ENCODE measurements at places on chromosomes 6 and 20. TPM values are rescaled to one million over a fixed set of nuclear protein-coding genes. Genes with fewer than 3 reads are reported as not detected.
A peak's percentile ranks its signal among the peaks of the same experiment; 100 is the strongest.

GRCh38 chr6:12490904-12491571 is 200.9 kb downstream of the EDN1 start:
- DNase-seq, result peak; percentile 75

DNA sequence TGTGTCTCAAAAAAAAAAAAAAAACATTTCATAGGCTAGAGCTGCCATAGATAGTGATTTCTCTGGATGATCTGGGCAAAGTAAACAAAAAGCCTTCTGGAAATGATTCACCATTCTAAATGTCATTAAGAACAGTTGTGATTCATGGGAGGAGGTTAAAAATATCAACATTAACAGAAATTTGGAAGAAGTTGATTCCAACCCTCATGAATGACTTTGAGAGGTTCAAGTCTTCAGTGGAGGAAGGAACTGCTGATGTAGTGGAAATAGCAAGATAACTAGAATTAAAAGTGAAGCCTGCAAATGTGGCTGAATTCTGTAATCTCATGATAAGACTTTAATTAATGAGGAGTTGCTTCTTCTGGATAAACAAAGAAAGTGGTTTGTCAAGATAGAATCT is 26.8 kb upstream of the MMP24 start:
- no peak for DNase-seq

DNA sequence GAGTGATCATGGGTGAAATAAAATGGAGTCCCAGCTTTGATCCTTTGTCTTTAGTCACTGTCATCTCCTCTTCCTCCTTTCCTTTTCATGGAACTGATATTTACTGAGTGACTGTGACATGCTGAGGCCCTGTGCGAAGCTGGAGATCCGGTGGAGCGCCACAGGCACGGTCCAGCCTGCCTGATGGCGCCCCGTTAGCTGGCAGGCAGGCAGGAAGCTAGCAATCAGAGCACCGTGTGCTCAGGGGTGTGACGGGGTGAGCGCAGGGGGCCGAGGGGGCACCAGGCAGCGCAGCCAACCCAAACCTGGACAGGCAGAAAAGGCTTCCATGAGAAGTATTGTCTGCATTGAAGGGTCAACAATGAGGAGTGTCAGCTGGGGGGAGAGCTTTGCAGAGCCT is 100.2 kb upstream of the AKAP12 start:
- no peak for DNase-seq

DNA sequence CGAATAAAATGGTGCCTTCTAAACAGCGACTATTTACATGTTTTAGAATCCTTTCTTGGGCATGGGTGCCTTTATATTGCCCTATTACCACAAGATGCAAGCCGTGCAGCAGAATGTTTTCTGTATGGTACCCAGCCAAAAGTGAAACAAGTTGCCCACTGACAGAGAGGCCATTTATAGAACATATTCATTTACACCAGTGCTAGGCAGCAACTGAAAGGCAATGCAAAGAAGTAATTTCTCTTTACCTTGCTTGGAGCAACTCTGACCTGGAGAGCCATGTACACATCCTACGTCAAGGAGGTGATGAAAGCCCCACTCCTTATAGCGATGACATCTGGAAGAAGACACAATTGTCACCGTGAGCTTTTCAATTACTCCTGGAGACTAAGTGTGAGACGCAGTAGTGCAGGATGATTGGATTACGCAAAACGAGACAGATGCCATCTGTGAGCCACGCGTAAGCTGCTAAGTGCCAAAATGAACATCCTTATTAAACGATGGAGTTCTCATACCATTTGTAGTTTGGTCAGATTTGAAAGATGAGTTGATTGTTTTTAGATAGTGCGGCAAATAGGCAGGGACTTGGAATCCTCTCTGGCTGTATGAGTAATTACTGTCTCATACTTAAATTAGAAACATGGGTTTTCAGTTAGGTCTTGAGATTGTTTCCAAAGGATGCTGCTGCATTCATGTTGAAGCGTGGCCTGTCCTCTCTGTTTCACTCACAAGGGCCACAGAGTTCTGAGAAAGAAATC is at the start of gene TMEM244:
TMEM244 (minus strand) TSS at position 408 of the 758 bp plus-strand sequence; CDS start at position 281, 127 bp downstream.
- no peak for DNase-seq

- no peak for DNase-seq
Measured at GRCh38 chr6:12606616-12607015, 110.0 kb upstream of the PHACTR1 start.

GRCh38 chr6:10112871-10113549 is 301.9 kb downstream of the TFAP2A start:
- DNase-seq, result no peak

- no peak for DNase-seq
Measured at GRCh38 chr6:31246051-31246521, 25.8 kb downstream of the HLA-C start.

The AGPAT4 gene
- 17.9 TPM for total RNA-seq
